ENCODE measurements at places on chromosomes 6 and 20.
A peak's percentile ranks its signal among the peaks of the same experiment; 100 is the strongest.

DNA sequence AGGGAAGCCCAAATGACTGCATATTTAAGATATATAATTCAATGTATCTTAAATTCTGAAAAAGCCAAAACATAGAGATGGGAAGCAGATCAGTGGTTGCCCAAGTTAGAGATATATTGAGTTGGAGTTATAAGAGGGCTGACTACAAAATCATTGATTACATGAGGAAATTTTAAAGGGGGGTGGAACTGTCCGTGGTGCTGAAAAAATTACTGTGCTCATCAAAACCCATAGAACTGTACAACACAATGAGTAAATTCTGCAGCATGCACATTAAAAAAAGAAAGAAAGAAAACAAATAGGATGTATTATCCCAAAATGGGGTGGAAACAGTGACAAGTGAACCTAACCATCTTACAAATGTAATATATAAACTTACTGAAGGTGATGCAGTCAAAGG is 100.9 kb downstream of the FUT9 start:
- no peak for DNase-seq

DNA sequence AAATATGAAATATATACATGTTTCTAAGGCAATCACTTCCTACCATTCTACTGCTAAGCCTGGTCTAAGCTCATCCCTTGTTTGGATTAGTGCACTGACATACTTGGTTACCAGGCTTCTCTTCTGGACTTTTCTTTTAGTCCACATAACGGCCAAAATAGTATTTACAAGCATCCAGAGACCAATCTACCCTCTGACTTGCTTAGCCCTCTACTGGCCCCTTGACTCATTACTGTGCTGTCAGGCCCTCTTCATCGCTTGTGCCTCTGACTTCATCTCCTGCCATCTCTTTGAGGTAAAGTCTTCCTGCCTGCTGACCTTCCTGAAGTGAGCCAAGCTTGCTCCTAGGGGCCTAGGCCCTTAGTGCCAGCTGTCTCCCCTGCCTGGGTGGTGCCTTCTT is 35.1 kb downstream of the TULP4 start:
- DNase-seq: no peak

- DNase-seq: no peak
Observed at GRCh38 chr6:126983779-126984178, 134.7 kb upstream of the RSPO3 start.

DNA sequence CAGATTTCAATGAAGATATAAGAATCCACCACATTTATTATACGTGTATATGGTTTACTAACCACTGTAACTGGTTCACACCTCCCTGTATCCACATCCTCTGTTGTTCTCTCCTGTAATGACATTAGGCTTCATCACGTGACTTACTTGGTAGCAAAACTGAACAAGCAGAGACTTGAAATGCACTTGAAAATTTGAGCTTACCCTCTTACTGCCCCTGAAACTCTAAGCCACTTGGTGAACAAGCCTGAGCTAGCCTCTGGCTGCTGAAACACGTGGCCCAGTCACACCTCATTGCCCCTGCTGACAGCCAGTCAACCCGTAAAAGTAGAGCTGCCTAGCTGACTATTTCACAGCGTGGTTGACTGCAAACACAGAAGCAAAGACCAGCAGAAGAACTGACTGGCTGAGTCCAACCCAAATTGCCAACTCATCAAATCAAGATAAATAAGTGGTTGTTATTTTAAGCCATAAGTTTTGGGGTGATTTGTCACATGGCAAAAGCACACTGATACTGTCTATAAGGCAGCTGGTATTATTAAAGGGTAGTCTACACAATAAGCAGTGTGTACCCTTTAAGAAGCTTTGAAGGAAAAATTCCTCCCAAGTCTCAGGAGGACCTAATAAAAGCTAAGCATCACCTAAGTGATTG is 109.0 kb downstream of the RALGAPA2 start:
- DNase-seq: peak; percentile 57

DNA sequence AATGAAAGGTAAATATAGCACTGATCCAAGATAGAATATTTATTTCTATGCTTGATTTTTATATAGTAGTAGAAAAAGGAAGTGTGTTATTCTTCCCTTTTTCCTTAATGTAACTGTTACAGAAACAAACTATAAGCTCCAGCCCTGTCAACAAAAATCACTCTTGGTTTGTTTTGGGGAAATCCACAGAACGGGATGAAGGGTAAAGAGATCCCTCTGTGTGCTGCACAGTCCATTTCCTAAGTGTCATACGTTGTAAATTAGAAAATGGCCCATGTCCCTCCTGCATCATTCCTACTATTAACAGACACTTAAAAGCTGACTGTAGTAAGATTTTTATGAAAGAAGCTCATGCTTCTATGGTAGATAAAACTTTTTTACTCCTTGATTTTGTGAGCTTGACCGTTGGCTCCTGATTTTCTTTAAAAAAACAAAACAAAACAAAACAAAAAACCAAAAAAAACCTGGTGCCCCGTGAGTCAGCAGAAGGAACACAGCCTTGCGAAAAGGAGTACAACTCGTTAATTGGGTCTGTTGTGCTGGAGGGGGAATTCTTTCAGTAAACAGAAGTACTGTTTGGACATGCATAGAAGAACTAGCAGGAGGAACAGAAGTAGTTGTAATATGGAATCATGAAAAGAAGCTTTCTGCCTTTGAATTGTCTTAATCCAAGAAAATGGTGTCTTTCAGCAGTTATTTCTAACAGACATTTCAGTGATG is 67.5 kb downstream of the RTN4IP1 start:
- DNase-seq: no peak

- DNase-seq: no peak
Observed at GRCh38 chr20:6956056-6956455, 188.6 kb downstream of the BMP2 start.

DNA sequence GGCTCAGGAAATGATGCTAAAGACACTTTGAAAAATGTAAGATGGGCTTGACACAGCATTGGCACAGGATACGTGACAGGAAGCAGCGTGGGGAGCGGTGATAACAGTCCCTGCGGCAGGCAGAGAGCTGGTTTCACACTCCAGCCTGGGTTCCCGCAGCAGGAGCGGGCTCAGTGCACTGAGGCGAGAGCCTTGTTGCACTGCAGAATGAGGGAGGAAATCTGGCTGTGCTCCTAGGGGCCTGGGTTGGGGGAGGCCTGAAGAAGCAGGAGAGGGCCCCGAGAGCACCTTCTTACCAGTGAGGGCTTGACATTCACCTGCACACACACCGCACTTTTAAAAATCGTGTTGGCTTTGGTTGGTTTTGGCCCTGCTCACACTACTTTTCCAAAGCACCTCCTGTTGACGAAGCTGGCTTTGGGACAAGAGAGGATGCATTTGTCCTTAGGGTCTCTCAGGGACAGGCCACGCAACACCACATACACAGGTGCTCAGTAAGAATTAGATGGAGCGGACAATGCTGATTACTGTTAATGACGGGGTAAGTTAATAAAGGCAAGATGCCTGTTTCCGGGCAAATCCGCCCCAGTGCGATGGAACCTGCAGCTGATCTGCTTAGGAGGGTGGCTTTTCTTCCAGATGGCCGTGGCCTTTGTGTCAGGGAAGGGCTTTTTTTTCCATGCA is 49.4 kb upstream of the ARMC2 start:
- no peak for DNase-seq

- DNase-seq: no peak
Observed at GRCh38 chr20:833121-833449, 430 bp upstream of the FAM110A start.

DNA sequence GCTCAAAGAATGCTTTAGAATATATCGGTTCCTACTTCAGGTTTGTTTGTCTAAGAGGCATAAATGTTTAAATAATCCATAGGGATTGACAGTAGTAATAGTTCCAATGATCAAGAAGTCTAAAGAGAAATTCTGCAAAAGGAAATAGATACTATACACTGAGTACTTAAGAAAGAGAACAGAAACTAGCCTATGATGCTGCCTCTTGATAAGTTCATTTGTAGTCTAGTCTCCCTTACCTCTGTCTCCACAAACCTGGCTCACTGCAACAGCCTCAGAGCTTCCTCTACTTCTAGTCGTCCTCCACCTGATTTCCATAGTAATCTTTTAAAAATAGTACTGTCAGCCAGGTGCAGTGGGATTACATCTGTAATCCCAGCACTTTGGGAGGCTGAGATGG is 511.8 kb downstream of the LMBRD1 start:
- no peak for DNase-seq

DNA sequence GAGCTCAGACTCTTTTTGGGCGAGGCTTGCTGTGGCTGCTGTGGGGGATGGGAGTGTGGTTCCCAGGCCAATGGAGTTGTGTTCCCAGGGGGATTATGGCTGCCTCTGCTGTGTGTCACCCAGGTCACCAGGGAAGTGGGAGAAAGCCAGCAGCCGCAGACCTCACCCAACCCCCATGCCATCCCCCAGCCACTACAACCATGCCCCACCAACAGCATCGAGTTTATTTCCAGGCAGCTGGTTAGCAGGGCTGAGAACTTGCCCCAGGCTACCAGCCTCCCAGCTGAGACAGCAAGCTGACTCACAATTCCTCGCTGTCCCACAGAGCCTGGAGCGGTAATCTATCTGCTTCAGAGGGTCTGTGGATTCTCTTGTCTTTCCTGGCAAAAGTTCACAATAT is 331.7 kb downstream of the FRK start:
- DNase-seq: no peak

GRCh38 chr6:29887330-29887818 is 55.0 kb upstream of the HLA-A start:
- no peak for DNase-seq

DNA sequence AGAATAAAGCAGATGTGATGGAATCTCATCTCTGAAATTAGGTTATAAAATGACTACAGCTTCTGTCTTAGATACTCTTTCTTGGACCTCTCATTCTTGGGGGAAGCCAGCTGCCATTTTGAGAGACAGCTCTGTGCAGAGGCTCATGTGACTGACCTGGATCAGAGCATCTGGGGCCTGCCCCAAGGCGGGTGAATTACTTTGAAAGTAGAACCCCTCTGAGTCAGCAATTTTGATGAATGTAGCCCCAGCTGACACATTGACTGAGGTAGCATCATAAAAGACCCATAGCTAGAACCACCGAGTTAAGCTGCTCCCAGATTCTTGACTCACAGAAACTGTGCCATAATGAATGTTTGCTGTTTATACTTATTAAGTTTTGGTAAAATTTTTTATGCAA is 124.5 kb downstream of the THEMIS start:
- DNase-seq: no peak

DNA sequence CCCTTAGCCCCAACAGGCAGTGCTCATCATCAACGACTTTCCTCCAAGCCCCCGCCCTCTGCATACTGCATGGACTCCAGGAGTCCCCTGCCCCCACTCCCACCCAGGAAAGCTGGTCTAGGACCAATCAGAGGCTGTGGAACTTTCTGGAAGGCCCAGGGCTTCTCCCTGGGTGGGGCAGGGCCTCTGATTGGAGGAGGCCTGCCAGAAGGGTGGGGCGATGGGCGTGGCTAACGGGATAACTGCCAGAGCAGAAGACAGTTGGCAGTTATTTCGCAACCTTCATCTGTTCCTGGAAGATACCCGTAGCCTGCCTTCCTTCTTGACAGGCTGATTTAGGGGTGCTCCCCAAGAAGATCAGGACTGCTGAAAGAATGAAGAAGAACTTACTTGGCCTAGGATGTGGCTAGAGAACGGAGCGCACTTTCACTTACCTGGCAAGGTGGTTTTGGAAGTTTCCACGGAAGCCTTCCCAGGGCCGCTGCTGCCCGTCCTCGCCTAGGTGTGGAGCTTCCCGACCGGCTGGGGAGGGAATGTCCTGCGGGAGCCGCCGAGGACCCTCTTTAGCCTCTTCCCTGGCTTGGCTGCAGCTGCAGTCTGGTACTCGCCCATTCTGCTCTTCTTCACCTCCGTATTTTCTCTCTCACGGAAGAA is 209.0 kb downstream of the LRFN2 start:
- DNase-seq: no peak

DNA sequence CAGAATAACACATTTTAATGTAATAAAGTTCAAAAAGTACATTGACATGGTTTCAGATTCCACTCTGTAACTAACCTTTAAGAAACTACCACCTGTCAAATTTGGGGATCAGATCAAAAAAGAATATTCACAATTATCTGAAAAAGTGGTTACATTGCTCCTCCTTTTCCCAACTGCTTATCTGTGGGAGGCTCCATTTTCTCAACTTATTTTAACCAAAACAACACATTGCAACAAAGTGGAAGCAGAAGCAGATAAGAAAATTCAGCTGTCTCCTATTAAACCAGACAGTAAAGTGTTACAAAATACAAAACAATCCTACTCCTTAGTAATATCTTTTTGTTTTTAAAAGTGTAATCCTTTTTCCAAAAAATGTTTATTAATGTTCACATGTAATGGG is 61.4 kb downstream of the PDSS2 start:
- DNase-seq: no peak

- DNase-seq: no peak
Observed at GRCh38 chr6:69022993-69023392, 387.9 kb downstream of the ADGRB3 start.

DNA sequence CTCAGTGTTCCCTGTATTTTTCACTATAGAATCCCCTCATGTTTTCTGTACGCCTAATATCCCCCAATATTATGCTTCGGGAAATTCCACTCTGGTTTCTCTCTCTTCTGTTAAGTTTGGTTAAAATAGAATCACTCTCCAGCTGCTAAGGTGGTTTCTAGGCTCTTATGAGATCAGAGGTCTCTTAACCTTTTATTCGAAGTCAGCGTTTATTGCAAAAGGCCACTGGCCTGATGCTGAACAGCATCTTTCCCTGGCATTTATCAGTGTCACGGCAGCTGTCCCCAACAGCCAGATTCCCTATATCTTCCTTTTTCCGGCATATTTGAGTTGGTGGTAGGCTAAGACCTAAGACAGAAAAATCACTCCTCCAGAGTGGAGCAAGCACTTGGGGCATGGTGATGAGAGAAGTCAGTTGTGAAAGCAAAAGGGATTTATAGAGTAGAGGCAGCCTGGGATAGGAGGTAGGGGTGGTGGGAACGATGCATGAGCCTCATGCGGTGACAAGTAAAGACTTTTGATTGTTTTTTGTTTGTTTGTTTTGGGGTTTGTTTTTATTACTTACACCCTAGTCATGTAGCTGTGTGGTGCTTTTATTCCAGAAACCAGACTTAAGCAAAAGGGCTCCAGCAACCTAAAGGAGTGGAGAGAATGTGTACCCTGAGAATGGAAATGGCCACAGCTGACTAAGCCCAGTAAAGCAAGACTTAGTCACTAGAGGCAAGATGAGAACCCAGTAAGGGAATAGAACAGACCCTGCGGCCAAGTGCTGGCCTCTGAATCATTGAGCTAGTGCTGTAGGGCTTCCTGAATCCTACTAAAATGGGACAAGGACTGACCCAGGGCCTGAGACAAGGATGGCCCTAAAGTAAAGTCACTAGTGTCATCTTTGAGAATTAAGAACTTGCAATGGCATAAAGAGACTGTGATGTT is 233.0 kb upstream of the PRND start:
- DNase-seq: no peak

DNA sequence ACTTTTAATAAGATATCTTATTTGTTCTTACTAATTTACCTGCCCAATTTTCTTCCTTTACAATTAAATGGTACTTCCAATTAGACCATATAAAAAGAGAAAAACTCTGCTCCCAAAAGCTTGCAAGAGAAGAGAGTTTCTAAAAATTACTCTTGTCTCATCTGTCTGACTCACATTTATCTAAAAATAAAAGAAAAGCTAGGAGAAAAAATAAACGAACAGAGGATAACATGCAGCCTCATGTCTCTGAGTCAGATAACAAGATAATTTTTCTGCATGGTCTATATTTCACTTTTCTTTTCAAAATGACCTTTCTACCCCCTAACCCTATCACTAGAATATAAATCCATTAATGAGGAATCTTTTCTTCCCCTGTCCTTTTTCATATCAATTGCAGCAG is 127.2 kb upstream of the TCF21 start:
- DNase-seq: no peak

GRCh38 chr6:167208819-167209576 is 51.2 kb upstream of the GPR31 start:
- no peak for DNase-seq
